ENCODE measurements at places on chromosomes 12 and 14. TPM values are rescaled to one million over a fixed set of nuclear protein-coding genes. Genes with fewer than 3 reads are reported as not detected.

The CCDC197 gene
- not detected for polyA plus RNA-seq

The TBX5 gene
- not detected for polyA plus RNA-seq

The SERPINA12 gene
- polyA plus RNA-seq, result not detected

DNA sequence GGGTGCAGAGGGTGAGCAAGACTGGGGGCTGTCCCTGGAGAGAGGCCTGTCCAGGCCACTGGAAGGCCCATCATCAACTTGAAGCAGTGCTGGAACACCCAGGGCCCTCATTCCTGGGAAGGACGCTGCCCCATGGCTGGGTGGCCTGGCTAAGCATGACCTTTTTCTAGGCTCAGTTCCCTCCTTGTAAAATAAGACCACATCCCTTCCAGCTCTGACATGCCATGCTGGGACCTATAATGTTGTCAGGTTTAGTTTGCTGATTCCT is 62.8 kb downstream of the SYNE3 start:
- H3K27me3 ChIP-seq, result no peaks in the 10 kb centered on the region
- H3K4me1 ChIP-seq, result no peaks in the 10 kb centered on the region
- DNase-seq, result no peak
- no peak overlapping the region for H3K27ac ChIP-seq
- peaks cover 12% of the 10 kb centered on the region for H3K36me3 ChIP-seq

DNA sequence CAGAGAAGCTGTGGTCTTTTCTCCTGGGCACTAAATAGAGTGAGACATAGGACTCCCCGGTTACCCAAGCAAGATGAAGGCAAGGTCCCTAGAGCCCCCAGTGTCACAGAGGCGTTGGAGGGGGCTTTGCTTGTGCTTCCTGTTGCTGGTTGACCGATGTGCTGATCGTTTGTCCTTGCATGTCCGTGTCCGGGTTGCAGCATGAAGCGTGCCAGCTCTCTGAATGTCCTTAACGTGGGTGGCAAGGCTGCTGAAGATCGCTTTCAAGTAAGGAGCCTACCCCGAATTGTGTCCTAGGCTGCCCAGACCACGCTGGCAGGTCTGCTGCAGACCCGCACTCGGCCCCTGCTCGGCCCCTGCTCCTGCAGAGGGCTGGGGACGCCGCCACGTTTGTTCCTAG is 23.1 kb downstream of the XRCC3 start:
- no peak for DNase-seq
- H3K36me3 ChIP-seq, result peaks cover 9% of the 10 kb centered on the region
- no peak overlapping the region for H3K4me3 ChIP-seq
- peaks cover 2% of the 10 kb centered on the region for H3K4me1 ChIP-seq

GRCh38 chr12:22088886-22089285 is 42.9 kb downstream of the CMAS start:
- DNase-seq, result no peak
- H3K4me3 ChIP-seq, result no peak overlapping the region

DNA sequence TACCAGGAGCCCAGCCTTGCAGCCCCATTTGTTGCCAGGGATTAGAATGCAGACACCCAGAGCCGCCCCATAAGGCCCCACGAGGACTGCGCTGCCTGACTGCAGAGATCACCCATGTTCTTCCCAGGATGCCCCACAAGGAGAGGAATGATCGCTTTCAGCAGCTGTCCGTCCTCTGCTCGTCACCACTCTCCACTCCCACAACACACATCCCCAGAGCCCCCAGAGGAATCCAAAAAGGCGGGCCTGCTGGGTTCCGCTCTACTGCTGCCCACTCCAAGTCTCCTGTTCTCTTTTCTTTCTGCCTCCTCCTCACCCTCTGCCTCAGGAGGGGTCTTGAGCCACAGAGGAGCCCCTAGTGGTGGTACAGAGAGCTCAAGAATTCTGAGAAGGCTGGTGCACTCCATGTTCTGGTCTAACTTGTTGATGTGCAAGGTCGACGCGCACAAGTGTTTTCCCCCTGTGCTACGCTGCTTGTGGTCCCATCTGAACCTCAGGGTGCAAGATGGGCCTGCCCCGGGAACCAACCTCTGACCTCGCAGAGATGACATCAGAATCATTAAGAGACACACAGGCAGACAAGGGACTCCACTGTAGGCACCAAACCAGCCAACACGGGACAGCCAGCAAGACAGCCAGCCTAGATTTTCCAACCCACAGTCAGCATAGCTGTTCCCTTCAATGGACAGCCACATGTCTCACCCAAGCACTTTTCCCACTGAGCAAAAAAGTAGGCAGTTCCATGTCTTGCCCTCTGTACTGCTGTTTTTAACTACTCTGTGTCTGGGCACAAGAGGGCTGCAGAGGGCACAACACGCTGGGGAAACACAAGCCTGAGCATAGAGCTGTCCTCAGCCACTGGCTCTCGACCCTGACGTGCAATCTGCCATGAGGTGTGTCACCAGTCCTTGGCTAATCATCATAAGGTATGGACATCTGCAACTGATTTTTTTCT is 29.9 kb downstream of the PXN start:
- H3K4me3 ChIP-seq, result peak overlapping the region; percentile 71
- DNase-seq, result peak; percentile 47
- H3K27me3 ChIP-seq, result peaks cover 3% of the 10 kb centered on the region
- H3K36me3 ChIP-seq, result no peaks in the 10 kb centered on the region

DNA sequence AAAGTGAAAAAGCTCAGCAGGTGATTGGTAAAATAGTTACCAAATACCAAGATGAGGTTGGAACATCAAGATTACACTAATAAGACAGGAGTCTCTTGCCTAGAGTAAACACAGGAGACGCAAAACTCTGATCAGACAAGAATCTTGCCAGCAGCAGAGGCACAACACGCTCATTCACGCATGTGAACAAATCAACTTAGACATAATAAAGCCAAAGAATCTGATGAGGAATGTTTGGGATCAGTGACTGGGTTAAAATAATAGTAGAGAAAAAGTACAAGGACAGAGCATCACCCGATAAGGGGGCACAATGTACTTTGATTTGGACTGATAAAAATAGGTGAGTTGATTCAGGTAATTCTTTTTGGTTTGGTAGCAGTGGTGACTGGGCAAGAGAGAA is 159.5 kb upstream of the GRIP1 start:
- H3K4me1 ChIP-seq, result peaks cover 3% of the 10 kb centered on the region
- no peak overlapping the region for H3K4me3 ChIP-seq
- H3K27me3 ChIP-seq, result no peaks in the 10 kb centered on the region
- DNase-seq, result no peak
